Upper lobe of right lung (tissue), 1 donor: ENCODE measurements at places on chromosomes 12 and 14.
A peak's percentile ranks its signal among the peaks of the same experiment; 100 is the strongest.

- no peak for DNase-seq
- peak overlapping the region; percentile 78 for H3K27ac ChIP-seq
- H3K27me3 ChIP-seq = no peaks in the 10 kb centered on the region
These were observed 189.7 kb downstream of the ETV6 start for GRCh38 chr12:11839091-11839641.

DNA sequence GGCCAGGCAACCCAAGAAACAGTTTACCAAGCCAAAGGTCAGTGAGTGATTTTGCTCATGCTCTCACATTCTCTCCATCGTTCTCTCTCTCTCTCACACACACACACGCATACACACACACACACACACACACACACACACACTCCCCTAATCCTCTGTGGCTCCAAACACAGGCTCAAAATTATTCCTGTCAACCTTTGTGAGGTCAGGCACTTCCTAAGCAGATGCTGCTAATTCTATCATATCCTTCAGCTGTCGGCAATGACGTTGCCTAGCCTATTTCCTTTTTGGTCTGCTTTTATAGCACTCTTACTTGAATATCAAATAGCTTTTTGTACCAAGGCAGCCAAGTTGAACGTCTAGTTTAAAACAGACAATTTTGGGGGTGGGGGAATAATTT is 98.9 kb upstream of the EGLN3 start:
- peaks cover 6% of the 10 kb centered on the region for H3K4me1 ChIP-seq
- DNase-seq = no peak
- no peaks in the 10 kb centered on the region for H3K36me3 ChIP-seq
- no peak overlapping the region for H3K27ac ChIP-seq

- no peaks in the 10 kb centered on the region for H3K36me3 ChIP-seq
- no peaks in the 10 kb centered on the region for H3K4me1 ChIP-seq
- H3K27ac ChIP-seq = no peak overlapping the region
- H3K27me3 ChIP-seq = no peaks in the 10 kb centered on the region
- DNase-seq = no peak
These were observed 182.3 kb downstream of the GALC start for GRCh38 chr14:87810711-87811110.

DNA sequence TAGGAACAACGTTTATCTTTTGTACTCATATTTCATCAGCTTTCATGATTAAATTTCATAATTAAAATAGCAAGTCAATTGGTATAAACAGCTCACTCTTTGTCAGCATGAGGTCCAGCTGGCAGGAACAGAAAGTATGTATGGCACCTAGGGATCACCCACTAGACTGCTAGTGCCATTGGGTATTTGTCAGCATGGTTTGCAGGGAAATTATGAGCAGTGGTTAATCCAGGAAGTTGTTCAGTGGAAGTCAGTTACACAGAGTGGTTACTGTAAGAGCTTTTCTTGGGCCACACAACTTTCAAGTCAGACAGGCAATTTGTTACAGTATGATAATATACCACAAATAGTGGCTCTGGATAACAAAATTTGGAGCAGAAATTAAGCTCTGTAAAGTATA is 340.3 kb upstream of the RGS6 start:
- no peak for DNase-seq
- no peak overlapping the region for H3K4me3 ChIP-seq
- no peaks in the 10 kb centered on the region for H3K27me3 ChIP-seq
- no peak overlapping the region for H3K27ac ChIP-seq
- H3K4me1 ChIP-seq = peaks cover 4% of the 10 kb centered on the region

DNA sequence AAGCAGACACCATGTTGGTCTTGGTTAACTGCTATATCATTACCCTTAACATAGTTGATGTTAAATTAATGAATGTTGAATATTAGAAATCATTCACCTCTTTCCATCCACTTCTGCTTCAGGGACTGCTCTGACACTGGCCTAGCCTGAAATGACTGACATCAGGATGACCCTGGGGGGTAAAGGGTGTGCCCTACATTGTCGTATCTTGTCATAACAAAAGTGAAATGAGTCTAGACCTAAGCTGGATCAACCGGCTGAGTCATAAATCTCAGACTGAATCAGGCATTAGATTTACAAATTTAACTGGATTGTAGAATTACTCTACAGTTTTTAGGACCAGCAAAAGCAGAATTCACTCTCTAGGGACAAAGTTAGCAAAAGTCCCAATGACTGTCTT is 35.3 kb downstream of the KICS2 start:
- no peaks in the 10 kb centered on the region for H3K36me3 ChIP-seq
- H3K27me3 ChIP-seq = no peaks in the 10 kb centered on the region
- no peak overlapping the region for H3K27ac ChIP-seq
- no peak for DNase-seq
- H3K4me3 ChIP-seq = no peak overlapping the region

- H3K27me3 ChIP-seq = no peaks in the 10 kb centered on the region
These were observed 115.2 kb upstream of the RTL1 start for GRCh38 chr14:101018561-101019290.

GRCh38 chr12:23472329-23472971 is 477.0 kb downstream of the SOX5 start:
- H3K4me3 ChIP-seq = no peak overlapping the region
- no peaks in the 10 kb centered on the region for H3K27me3 ChIP-seq
- no peaks in the 10 kb centered on the region for H3K4me1 ChIP-seq
